ENCODE measurements at places on chromosomes 7 and 10. TPM values are rescaled to one million over a fixed set of nuclear protein-coding genes. Genes with fewer than 3 reads are reported as not detected.

SLC26A3 gene
- not detected for total RNA-seq

PLEKHS1 gene
- not detected for total RNA-seq

CTAGE4 gene
- total RNA-seq: not detected

TEX36 gene
- not detected for total RNA-seq

EIF4EBP2 gene
- total RNA-seq: 52.9 TPM

GRCh38 chr7:121519548-121520521, 123.7 kb upstream of the FAM3C start:
- H3K27me3 ChIP-seq: no peaks in the 10 kb centered on the region
- DNase-seq: no peak
- peak overlapping the region; percentile 57 for H3K27ac ChIP-seq

- no peaks in the 10 kb centered on the region for H3K27me3 ChIP-seq
- peaks cover 25% of the 10 kb centered on the region for H3K4me1 ChIP-seq
- no peak overlapping the region for H3K4me3 ChIP-seq
- no peaks in the 10 kb centered on the region for H3K36me3 ChIP-seq
- no peak for DNase-seq
Measured at GRCh38 chr7:119685906-119686305, 587.1 kb upstream of the KCND2 start.

GRCh38 chr10:128069351-128070051, 56.7 kb downstream of the MKI67 start:
- no peak for DNase-seq
- no peak overlapping the region for H3K4me3 ChIP-seq
- H3K27ac ChIP-seq: no peak overlapping the region

DNA sequence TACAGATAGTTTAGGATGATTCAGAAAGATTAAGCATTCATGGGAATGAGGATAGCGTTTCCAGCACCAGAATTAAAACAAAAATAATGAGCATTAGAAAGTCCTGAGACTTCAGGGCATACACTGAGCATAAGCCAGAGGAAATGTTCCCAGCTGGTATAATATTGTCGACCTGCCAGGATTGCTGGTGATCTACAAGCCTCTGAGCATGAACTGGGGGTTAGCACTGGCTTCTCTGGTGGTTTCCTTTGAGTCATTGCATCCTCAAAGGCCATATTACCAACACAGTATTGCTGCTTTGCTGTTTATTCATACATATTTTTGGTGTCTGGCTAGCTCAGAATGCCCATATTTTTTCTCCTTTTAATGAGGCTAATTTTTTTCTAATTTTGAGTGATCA, 10.7 kb upstream of the ATRNL1 start:
- peak overlapping the region; percentile 76 for H3K27ac ChIP-seq
- H3K36me3 ChIP-seq: peaks cover 7% of the 10 kb centered on the region
- H3K4me3 ChIP-seq: peak overlapping the region; percentile 7
- peaks cover 27% of the 10 kb centered on the region for H3K4me1 ChIP-seq

- H3K4me1 ChIP-seq: no peaks in the 10 kb centered on the region
- no peak for DNase-seq
- H3K27ac ChIP-seq: no peak overlapping the region
- H3K36me3 ChIP-seq: no peaks in the 10 kb centered on the region
Measured at GRCh38 chr7:64643566-64643965, 22.4 kb upstream of the ZNF107 start.

- no peaks in the 10 kb centered on the region for H3K36me3 ChIP-seq
- H3K4me1 ChIP-seq: peaks cover under 1% of the 10 kb centered on the region
- DNase-seq: no peak
- no peak overlapping the region for H3K4me3 ChIP-seq
Measured at GRCh38 chr7:140247559-140247958, 70.8 kb upstream of the KDM7A start.

GRCh38 chr10:114356751-114357514, 47.4 kb downstream of the AFAP1L2 start:
- H3K27ac ChIP-seq: peak overlapping the region; percentile 18
- DNase-seq: no peak
- no peaks in the 10 kb centered on the region for H3K36me3 ChIP-seq

- peaks cover 23% of the 10 kb centered on the region for H3K4me1 ChIP-seq
- H3K36me3 ChIP-seq: no peaks in the 10 kb centered on the region
- H3K4me3 ChIP-seq: no peak overlapping the region
- H3K27me3 ChIP-seq: no peaks in the 10 kb centered on the region
- DNase-seq: no peak
Measured at GRCh38 chr10:74231375-74231774, 80.4 kb downstream of the ADK start.

DNA sequence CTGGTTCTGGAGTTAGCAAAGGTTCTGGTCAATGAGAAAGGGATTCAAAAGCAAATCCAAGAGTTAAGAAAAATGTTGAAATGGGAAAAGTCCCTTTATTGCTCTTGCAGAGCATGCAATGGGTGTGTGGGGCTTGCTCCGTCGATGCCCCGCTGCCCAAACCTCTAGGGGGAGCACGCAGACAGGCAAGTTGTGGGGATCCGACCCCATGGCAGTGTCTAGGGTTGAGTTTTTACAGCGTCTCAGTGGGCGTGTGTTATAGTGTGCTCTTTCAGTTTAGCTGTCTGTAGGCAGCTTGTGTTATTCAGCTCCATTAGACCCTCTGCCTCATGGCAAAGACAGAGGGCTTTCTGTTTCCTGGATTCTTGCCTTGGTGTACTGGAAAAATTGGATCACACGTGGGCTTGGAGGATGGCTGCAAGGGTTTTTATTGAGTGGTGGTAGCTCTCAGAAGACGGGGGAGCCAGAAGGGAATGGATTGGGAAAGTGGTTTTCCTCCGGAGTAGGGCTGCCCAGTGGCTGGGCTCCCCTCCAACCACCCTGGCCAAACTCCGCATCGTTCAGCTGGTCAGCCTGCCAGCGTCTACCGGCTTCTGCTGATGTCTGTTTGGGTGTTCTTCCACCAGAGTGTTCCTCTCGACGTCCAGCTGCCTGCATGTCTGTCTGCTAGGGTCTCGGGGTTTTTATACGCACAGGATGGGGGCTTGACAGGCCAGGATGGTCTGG, 102.3 kb upstream of the PLXDC2 start:
- H3K27me3 ChIP-seq: no peaks in the 10 kb centered on the region
- no peaks in the 10 kb centered on the region for H3K4me1 ChIP-seq
- no peak for DNase-seq
- no peak overlapping the region for H3K4me3 ChIP-seq
- peaks cover 8% of the 10 kb centered on the region for H3K36me3 ChIP-seq

DNA sequence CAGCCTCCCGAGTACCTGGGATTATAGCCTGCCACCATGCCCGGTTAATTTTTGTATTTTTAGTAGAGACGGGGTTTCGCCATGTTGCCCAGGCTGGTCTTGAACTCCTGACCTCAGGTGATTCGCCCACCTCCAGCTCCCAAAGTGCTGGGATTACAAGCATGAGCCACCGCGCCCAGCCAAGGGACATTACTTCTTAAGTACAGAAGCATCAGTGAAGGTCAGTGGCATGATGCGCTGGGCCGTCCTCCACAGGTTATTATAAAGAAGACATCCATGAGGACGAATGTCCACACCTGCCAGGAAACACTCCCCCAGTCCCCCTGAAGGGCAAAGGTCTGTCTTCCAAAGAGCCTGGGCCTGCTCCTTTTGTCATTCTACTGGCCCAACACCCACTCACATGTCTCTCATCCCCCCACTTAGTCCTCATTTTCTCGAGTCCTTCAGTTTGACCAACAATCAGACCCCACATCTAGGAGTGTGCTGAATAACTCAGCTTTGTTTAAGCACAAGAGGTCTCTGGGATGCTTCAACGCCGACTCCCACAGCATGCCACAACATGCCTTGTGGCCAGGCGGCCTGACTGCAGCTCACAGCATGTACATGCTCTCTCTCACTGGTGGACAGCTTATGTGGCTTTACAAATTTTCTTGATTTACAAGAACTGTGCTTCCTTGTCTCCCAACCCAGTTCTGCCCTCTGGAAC, 73.0 kb downstream of the CTBP2 start:
- H3K27ac ChIP-seq: peak overlapping the region; percentile 63
- H3K4me3 ChIP-seq: no peak overlapping the region
- no peaks in the 10 kb centered on the region for H3K27me3 ChIP-seq
- peaks cover 84% of the 10 kb centered on the region for H3K4me1 ChIP-seq
- H3K36me3 ChIP-seq: peaks cover 11% of the 10 kb centered on the region

GRCh38 chr7:50812841-50813475, 30.3 kb upstream of the GRB10 start:
- no peaks in the 10 kb centered on the region for H3K36me3 ChIP-seq
- no peak for DNase-seq
- peak overlapping the region; percentile 17 for H3K27ac ChIP-seq

GRCh38 chr7:31186202-31186601, 134.1 kb downstream of the ADCYAP1R1 start:
- H3K4me1 ChIP-seq: no peaks in the 10 kb centered on the region
- H3K27me3 ChIP-seq: peaks cover 45% of the 10 kb centered on the region
- H3K36me3 ChIP-seq: no peaks in the 10 kb centered on the region
- no peak overlapping the region for H3K27ac ChIP-seq
- H3K4me3 ChIP-seq: no peak overlapping the region
- no peak for DNase-seq

DNA sequence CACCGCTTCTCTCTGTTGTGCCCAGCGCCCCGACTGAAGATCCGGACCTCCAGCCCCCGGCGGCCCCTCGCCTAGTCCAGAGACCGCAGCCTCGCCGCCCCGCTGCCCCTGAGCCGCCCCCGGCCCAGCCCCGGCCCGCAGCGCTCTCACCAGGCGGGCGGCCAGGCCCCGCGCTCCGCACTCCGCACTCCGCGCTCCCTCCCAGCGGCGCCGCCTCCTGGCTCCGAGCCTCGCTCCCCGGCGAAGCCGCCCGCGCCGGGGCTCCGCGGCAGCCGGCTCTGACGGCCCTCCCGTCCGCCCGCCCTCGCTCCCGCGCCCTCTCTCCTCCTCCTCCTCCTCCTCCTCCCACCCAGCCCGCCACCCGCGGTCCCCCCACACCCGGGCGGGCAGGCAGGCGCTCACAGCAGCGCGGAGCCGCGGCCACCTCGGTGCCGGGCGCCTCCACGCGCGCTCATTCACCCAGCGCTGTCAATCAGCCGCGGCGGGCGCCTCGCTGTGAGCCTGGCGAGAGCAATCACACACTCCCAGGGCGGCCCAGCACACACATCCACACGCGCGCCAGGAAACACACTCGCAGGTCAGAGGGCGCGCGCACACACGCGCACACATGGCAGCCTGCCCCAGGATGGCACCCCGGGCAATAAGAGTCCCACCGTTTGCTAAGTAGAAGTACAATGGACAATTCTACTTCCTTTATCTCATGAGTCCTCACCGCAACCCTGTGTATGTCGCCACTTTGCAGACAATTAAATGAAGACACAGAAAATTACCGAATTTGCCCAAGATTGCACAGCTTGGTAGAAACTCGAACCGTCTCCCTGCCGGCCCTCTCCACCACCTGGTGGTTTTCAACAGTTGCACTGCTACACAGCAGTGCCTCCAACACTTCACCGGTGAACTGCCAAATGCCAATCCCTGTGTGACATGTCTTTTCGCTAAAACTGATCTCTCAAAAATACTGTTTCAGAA, at the start of gene PRRT4:
Gene PRRT4 (minus strand): TSS at position 280 of the 969 bp plus-strand sequence.
- H3K4me1 ChIP-seq: peaks cover 14% of the 10 kb centered on the region
- no peak for DNase-seq
- peaks cover 50% of the 10 kb centered on the region for H3K27me3 ChIP-seq
- no peaks in the 10 kb centered on the region for H3K36me3 ChIP-seq

DNA sequence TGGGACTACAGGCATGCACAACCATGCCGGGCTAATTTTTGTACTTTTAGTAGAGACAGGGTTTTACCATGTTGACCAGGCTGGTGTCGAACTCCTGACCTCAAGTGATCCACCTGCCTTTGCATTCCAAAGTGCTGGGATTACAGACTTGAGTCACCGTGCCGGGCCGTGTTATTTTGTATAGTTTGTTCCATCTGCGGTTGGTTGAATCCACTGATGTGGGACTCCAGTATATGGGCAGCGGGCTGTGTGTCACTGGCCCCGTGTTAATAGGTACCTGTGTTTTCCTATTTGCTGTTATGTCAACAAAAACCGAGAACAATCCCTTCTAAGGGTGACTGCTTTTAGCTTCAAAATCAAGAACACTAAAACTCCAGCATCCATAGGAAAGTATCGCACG, 297.6 kb upstream of the PITRM1 start:
- no peaks in the 10 kb centered on the region for H3K36me3 ChIP-seq
- no peaks in the 10 kb centered on the region for H3K27me3 ChIP-seq

- H3K27ac ChIP-seq: peak overlapping the region; percentile 13
- H3K4me1 ChIP-seq: peaks cover 55% of the 10 kb centered on the region
- H3K27me3 ChIP-seq: no peaks in the 10 kb centered on the region
- DNase-seq: no peak
Measured at GRCh38 chr7:73719806-73720169, 319 bp upstream of the STX1A start.

DNA sequence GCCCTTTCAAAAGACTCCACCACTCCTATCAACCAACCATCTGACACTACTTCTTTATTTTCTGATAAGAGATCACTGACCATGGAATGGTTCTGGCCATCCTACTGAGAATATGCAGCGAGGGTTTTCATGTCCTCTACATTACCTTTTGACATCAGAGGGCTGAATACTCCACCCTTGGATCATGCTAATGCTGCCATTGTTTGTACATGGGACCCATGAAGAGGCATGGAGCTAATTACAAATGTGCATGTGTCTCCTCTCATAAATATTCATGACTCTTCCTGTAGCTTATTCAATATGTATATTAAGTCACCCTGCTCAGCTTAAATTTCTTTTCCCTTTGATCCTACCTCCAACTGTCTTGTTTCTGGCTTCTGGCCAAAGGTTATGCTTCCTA, 1065.8 kb upstream of the GHITM start:
- no peak overlapping the region for H3K27ac ChIP-seq
- H3K36me3 ChIP-seq: no peaks in the 10 kb centered on the region
- H3K4me1 ChIP-seq: peaks cover 5% of the 10 kb centered on the region
- no peak overlapping the region for H3K4me3 ChIP-seq
- H3K27me3 ChIP-seq: no peaks in the 10 kb centered on the region

DNA sequence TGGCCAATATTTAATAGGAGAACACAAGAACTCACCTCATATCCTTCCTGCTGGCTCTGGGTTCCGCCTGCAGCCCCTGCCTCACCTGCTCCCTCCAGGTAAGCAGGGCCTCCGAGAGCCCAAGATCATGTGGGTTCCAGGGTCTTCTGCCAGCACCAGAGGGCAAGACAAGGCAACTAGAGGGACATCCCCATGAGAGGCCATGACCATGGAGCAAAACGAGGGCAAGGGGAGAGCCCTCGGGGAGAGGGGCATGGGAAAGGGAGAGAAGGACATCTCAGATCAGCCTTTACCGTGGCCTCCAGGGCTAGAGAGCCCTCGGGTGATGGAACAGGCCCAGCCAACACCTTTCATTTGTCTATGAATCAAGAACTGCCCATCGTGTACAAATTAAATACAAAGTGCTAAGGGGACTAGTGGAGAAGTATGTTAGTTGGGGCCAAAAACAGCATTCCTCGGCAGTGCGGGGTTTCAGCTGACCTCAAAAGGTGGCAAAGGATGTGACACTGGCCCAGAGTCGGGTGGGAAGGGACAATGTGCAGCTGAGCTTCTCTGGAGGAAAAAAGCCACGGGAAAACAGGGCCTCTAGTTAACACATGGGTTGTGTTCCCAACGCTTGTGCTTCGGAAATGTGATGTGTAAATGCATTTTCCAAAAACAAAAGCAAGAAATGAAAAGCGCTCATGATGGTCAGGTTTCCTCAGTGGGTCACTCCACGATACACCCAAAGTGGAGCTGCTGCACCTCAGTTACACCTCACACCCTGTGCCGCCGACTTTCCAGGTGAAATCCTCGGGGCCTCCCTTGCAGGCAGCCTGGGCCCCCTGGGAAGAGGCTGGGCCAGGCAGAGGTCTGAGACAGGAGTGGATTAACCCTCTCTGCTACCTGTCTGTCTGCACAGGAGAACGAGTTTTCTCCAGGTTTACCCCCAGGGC, 2.0 kb downstream of the AOC1 start:
- H3K4me3 ChIP-seq: no peak overlapping the region
- no peaks in the 10 kb centered on the region for H3K4me1 ChIP-seq
- H3K27me3 ChIP-seq: peaks cover 31% of the 10 kb centered on the region
- no peak for DNase-seq

Measured in chondrocyte (in vitro differentiated cells).